ENCODE measurements at places on chromosomes 2 and 18.

DNA sequence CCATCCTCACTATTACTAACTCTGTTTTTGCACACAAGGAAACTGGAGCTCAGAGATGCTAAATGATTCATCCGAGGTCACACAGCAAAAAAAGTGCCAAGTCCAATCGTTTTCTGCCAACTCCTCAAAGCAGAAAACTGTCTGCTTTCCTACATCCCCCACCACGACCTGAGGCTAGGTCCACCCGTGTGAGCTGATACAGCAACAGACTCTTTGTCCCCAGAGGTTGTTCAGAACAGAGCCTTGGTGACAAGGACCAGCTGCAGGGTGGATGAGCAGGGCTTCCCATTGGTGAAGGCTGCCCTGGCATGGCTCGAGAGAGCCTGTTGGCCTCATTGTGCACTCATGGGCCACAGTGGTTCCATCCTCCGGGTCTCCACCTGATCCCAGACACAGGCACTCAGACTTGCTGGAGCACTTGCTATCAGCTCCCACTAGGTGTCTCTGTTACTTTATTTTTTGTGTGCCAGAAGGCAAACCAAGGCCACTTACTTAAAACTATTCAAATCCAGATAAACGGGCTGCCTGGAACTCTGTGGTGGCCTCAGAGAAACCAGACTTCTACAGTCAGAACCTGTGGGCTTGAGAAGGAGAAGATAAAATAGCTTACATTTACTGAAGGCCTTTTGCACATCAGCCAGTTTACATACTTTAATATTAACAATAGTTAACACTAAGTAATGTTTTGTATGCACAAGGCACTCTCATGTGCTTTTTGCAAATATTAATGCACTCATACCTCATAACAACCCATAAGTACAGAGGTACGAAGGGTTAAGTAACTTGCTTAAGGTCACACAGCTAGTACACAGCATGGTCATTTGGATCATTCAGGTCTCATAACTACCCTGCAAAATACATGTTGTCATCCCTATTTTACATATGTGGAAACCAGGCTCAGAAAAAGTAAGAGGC is 62.9 kb upstream of the CTIF start:
- peak; percentile 70 for DNase-seq

DNA sequence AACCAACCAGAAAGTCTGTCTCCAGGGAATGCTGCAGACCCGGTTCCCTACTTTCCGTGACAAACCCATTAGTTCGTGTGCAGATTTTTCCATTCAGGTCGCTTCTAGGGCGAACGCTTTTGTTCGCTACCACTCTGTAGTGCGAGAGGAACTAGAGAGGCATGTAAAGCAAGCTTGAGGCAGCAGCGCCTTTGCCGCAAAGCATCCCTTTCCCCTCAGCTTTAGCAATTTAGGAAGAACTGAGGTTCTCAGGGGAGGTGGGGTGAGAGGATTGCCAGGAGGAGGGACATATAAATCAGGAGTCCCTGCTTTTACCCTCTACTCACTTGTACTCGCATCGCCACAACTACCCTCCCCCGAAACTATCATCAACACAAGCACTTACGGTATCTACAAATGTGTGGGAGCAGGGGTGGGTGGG is 748 bp upstream of the ZNF804A start:
- no peak for DNase-seq

- no peak for DNase-seq
These were observed 79.8 kb downstream of the MAPK4 start for GRCh38 chr18:50639711-50640110.

DNA sequence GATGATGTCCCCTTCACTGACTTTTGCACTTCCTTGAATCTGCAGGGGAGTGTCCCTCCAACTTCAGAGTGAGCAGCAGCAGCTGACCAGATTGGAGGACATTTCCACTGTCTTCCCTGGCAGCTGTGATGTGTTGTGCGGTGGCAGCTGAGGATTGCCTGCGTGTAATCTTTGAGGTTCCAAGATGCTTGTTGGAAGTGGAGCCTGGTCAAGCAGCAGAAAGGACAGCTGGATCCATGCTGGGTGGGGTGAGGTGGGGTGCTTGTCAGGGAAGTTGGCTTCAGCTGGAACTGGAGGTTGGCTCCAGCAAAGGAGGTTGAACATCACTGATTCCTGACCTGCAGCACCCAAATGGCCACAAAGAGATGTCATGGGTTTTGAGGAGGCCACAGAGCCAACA is 64.8 kb downstream of the ST3GAL5 start:
- no peak for DNase-seq

- DNase-seq: no peak
These were observed 815 bp downstream of the CEBPZ start for GRCh38 chr2:37230581-37230980.

DNA sequence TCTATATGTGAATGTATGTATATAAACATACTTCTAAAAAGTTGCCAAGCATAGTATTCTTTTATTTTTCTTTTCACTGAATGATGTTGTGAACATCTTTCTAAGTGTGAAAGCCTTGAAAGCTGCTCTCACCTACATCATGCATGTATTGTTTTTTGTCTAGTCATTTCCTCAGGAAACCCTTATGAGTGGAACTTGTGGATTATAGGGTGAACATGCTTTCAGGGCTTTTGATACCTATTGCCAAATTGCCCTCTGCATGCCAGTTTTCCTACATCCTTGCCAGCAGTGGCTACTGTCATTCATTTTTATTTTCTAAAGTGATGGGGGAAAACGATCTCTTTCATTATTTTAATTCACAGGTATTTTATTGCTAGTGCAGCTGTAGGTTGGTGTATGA is 78.3 kb downstream of the ADAM23 start:
- DNase-seq: no peak

DNA sequence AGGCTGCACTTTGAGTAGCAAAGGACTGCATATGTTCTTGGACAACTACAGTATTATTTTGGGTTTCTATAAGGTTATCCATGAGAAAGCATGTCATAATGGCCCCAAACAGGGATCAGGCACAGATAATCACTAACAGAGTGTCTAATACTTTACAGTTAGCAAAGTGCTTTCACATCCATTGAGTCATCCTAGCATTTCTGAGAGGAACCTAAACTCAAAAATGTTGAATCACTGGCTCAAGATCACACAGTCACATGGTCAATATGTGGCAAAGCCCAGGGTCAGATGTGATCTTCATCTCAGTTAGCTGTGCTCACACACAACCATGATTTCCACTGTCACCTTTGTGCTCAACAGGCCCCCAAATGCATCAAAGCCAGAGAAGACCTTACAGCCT is 156.1 kb upstream of the VRK2 start:
- no peak for DNase-seq

- no peak for DNase-seq
These were observed 32.3 kb downstream of the TGIF1 start for GRCh38 chr18:3482258-3482657.

DNA sequence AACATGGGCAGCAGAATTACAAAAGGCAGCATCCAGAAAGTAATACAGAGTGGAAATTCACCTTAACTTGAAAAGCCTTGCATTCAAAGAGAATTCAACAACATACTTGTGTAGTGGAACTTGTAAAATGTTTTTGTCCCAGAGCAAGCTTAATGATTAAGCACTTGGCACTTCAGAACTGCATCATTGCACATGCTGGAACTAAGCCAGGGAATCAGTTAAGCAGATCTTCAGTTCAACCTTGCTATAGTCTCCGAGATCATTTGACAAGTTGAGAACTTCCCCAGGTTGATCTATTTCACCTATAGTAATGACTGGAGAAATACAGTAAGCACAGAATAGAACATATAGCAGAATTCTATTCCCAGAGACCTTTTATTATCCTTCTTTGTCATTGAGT is 1337.2 kb upstream of the NXPH2 start:
- DNase-seq: no peak

GRCh38 chr2:239324456-239324855 is 76.4 kb downstream of the HDAC4 start:
- DNase-seq: no peak

- DNase-seq: no peak
These were observed 381.4 kb downstream of the CCDC85A start for GRCh38 chr2:56565143-56565542.

- DNase-seq: no peak
These were observed 69.4 kb upstream of the UBE2E3 start for GRCh38 chr2:180910831-180911665.

DNA sequence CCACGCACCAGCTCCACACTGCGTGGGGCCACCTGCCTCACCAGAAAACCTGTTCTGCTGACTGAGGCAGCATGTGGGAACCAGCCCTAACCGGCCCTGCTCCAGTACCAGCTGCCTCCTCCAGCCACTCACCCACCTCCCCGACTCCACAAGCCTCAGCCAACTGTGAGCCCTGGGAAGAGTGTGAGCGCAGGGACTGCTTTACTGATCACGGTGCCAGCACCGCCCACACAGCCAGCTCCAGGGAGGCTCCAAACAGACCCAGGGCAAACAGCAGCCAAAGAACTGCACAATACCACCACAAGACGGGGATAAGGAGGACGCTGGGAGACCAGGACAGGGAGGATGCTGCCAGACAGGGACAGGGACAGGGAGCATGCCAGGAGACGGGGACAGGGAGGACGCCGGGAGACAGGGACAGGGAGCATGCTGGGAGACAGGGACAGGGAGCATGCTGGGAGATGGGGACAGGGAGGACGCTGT is 28.4 kb downstream of the EIPR1 start:
- no peak for DNase-seq

DNA sequence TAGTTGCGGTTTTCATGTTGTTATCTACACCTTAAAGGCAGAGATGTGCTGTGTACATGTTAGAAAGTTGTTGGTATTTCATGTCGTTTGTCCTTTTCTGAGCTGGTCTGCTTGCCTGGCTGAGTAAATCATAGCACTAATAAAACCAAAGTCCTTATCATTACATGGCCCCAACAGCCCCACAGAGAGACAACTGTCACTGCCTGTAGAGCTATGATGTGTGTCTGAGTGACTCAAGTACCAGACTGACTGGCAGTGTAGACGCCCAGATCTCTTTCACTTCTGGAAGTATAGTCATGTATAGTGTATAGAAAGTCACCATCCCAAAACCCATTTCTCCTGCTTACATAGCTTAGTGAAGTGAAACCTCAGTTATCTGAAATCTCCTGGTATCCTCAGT is 4.3 kb downstream of the SOCS6 start:
- DNase-seq: no peak

GRCh38 chr2:235493775-235494715 is at the start of gene AGAP1:
AGAP1 (plus strand) TSS chr2:235494043.
- peak; percentile 87 for DNase-seq

GRCh38 chr2:226971084-226971483 is 135.2 kb downstream of the RHBDD1 start:
- no peak for DNase-seq

DNA sequence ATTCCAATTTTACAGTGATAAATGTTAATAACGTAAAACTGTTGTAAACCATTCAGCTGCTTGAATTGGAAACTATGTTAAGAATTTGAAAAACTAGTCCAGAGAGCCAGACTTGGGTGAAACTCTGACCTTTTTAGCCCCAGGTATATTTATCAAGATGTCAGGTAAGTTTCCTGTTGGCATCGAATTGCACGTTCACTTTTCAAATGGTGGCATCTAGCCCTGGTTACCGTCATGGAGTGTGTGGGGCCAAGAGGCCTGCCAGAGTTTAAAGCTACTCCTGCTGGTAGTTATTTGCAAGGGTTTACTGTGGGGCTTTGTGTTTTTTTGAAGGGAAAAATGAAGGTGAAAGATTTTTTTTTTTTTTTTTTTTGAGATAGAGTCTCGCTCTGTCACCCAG is 109.9 kb downstream of the WDSUB1 start:
- no peak for DNase-seq

DNA sequence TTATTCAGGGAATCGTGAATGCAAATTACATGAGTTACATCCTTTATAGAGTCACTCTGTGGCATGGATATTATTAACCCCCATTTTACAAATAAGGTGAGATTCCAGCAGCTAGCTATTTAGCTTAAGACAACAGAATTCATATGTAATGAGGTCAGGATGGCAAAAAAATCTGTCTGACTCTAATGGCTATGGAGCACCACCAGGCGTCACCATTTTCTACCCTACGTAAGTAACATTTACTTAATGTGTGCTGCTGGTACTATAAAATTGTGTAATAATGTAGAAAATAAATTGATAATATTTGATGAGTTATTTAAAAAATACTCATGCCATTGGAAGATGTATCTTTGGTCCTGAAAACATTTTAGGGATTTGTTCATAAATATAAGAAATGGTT is 2040.1 kb upstream of the LRRTM1 start:
- DNase-seq: peak; percentile 16

DNA sequence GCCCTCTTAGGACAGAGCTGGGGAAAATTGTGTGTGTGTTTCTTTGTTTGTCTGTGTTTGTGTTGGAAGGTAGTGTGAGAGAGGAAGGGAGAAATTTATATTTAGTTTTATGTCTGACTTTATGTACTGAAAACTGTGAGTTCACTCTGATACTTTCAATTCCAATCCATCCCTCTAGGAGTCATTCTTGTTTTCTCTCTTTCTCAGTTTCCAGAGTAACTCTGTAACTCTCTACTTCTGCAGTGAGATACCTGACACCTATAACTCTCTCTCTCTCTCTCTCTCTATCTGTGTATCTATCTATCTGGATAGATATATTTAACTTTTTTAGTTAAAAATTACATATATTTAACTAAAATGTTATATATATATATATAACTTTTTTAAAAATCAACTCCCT is 128.7 kb downstream of the UBR3 start:
- DNase-seq: no peak

- no peak for DNase-seq
These were observed 333.7 kb downstream of the RND3 start for GRCh38 chr2:150153646-150154307.

DNA sequence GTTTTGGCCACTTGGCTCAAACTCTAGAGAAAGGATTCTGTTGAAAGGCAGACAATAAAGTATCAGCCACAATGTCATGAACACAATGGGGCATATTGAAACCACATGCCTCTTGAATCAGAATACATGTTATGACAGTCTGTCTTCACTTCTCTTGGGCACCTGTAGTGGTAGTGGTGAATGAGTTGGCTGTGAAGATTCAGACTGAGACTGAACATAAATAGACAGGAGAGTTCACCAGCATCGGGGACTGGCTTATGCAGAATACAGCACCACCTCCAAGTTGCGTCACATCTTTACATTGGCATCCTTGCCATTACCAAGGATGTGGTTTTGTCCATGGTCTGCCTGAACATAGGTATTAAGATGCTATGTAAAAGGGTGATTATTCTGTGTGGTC is 336.8 kb downstream of the MYCN start:
- DNase-seq: no peak

- DNase-seq: no peak
These were observed 20.1 kb upstream of the PRLH start for GRCh38 chr2:237546040-237546875.

GRCh38 chr2:172472446-172473033 is 45.2 kb downstream of the ITGA6 start:
- DNase-seq: no peak

Data from NCI-H460 (cell line).